CMK (cell line): ENCODE measurements at places on chromosomes 12 and 14.

DNA sequence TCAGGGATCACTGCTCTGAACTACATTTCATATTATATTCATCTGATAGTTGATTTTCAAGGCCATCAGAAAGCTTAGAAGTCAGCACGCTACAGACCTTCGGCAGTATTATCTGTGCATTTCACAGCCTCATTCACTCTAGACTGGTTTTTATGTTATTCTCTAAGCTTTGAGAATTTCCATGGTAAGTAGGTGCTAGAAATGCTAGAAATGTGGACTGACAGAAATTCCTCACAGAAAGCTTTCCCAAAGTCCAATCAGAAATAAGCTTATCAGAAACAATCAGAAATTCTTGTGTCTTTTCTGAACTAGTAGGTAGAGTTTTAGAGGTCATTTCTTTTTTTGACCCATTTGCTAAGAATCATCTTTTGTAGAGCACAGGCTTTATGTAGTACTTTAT lies 176.6 kb downstream of the TMTC3 start:
- no peak for DNase-seq

GRCh38 chr14:89603938-89604480 lies 187.0 kb upstream of the FOXN3 start:
- no peak for DNase-seq

- no peak for DNase-seq
Observed at GRCh38 chr12:9735601-9736000, 2.7 kb upstream of the CLECL1 start.

DNA sequence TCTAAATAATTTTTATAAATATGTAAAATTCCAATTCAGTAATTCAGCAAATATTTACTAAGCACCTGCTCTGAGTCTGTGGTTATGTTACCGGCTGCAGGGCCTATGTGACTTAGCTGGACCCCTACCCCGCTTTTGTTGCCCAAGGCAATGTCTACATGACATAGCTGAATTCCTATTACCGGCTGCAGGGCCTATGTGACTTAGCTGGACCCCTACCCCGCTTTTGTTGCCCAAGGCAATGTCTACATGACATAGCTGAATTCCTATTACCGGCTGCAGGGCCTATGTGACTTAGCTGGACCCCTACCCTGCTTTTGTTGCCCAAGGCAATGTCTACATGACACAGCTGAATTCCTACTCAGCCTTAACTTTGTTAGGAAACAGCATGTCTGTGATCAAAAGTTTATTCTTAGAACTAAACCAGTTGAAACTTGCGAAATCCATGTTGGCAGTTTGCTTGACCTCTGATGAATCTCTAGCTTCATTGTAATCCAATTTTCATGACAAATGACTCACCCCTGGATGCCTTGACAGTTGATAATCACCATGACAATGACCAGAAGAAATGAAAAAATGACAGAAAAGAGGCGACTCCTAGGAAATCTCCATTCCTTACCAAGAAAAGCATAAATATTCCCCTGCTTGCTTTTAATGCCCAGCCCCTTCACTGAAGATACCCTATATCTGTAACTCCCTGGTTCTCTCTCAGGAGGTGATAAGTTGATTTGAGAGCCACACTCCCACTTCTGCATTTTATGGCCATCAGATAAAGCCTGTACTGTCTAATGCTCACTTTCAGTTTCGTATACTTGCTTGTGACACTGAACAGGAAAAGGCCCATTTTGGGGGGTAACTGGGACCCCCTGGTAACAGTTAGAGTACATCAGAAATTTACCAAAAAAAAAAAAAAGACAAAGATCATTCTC lies 148.4 kb upstream of the SYT10 start:
- DNase-seq, result peak; percentile 54

- no peak for DNase-seq
Observed at GRCh38 chr12:128797119-128798118, 26.3 kb downstream of the SLC15A4 start.
